Stomach (tissue), 19 donors: ENCODE measurements at places on chromosomes 2 and 18. TPM values are rescaled to one million over a fixed set of nuclear protein-coding genes. Genes with fewer than 3 reads are reported as not detected.

GRCh38 chr2:54803783-54804751, 80.6 kb downstream of the EML6 start:
- DNase-seq, result no peak
- no peaks in the 10 kb centered on the region for H3K27me3 ChIP-seq
- H3K36me3 ChIP-seq, result no peaks in the 10 kb centered on the region
- no peak overlapping the region for H3K4me3 ChIP-seq
- H3K4me1 ChIP-seq, result no peaks in the 10 kb centered on the region

GRCh38 chr18:73839441-73839840, 308.2 kb downstream of the FBXO15 start:
- H3K27ac ChIP-seq, result no peak overlapping the region
- DNase-seq, result no peak
- H3K27me3 ChIP-seq, result no peaks in the 10 kb centered on the region

DNA sequence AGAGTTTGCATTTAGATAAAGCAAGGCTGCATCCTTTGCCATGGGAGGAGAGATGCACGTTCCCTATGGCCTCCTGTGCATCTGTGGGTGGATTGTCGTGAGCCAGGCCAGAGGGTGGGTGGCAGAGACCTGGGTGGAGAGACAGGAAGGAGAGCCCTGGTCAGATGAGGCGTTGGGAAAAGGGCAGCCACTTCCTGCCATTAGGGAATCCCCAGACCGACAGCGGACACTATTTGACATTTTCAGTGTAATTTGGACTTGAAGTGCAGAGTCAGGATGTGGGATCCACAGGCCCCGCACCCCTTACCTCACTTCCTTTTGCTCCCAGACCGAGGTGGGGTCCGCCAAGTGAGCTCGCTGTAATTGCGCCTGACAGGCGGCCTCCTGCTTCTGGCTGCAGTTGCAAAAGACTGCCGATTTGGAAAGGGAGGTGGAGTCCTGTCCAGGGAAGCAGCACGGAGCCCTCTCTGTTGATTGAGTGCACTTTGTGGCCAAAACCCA, 150.0 kb downstream of the DYSF start:
- peak; percentile 54 for DNase-seq
- H3K36me3 ChIP-seq, result no peaks in the 10 kb centered on the region

DNA sequence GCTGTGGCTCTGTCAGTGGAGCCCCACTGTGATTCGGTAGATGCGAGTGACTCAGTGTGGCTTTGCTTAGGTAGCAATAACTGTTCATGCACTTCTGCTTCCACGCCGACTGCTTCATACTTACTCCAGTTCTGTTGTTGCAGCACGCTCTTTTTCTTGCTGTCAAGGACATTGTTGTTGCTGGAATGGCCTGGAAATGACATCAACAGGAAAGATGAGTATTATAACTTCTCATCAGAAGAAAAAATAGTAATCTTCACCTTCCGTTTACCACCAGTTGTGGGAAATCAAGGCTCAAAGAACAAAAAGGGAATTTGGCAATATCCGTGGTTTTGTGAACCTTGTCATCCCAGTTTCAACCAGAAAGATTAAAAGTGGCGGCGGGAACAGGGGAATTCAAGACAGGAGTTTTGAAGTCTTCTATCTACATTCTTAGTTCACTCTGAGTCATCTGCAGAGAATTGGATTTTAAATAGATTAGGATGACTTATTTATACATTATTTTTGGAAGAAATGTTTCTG, 8.3 kb downstream of the TM4SF20 start:
- H3K27me3 ChIP-seq, result no peaks in the 10 kb centered on the region
- H3K4me3 ChIP-seq, result no peak overlapping the region
- H3K36me3 ChIP-seq, result no peaks in the 10 kb centered on the region
- no peaks in the 10 kb centered on the region for H3K4me1 ChIP-seq
- no peak for DNase-seq
- peak overlapping the region; percentile 44 for H3K27ac ChIP-seq

DNA sequence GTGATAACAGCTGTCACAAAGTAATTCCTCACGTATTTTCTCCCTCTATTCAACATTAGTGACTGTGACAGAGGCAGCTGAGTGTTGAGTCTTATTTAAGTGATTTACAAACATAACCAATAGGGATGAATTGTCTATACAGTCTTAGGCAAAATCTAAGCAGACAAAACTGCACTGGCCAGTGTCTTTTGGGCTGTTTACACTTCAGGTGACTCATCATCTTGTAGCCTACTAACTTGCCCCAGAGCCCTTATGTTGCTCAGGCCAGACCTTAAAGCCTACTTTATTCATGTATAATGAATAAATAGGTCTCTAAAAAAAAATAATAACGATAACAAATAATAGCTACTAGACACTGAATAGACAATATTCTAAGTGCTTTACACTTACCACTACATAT, 17.2 kb downstream of the THOC1 start:
- H3K36me3 ChIP-seq, result peaks cover 96% of the 10 kb centered on the region
- no peak overlapping the region for H3K4me3 ChIP-seq
- H3K27me3 ChIP-seq, result no peaks in the 10 kb centered on the region
- no peak for DNase-seq

- H3K4me3 ChIP-seq, result no peak overlapping the region
- no peak overlapping the region for H3K27ac ChIP-seq
- H3K27me3 ChIP-seq, result peaks cover 9% of the 10 kb centered on the region
- no peaks in the 10 kb centered on the region for H3K36me3 ChIP-seq
- H3K4me1 ChIP-seq, result peaks cover 4% of the 10 kb centered on the region
Measured at GRCh38 chr2:26537069-26537825, 59.3 kb upstream of the OTOF start.

The GPR45 gene
- not detected for total RNA-seq
